ENCODE measurements at places on chromosomes 7 and 10.

GRCh38 chr10:120806081-120806480, 45.1 kb upstream of the WDR11 start:
- DNase-seq: no peak

GRCh38 chr7:101172854-101173751, 7.0 kb downstream of the NAT16 start:
- DNase-seq: no peak

DNA sequence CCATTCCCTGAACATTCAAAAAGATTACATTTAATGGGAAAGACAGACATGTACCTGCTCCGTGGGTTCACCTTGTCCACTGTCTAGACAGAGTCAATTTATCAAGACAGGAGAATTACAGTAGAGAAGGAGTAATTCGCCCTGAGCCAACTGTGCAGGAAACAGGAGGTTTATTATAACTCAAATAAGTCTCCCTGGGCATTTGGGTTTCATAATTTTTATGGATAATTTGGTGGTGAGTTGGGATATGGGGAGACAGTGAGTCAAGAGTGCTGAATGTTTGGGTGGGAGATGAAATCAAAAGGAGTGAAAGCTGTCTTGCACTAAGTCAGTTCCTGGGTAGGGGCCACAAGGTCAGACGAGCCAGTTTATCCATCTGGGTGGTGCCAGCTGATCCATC, 165.9 kb upstream of the NAMPT start:
- no peak for DNase-seq

DNA sequence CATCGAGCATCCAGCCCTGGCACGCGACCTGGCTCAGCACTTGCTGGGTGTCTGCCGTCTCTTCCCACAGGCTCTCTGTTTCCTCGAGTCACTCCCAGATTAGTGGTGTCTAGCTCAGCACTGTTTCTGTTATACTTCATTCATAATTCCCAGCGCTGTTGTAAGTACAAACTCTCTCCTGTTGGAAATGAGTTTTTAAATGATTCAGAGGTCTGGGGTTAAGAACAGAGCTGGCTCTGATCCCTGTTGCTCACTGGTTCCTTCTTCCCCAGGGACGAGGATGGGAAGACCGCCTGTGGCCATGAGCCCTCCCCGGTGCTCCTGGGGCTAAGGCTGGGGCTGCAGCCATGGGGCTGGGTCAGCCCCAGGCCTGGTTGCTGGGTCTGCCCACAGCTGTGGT, 17.3 kb upstream of the C10orf95 start:
- DNase-seq: no peak

GRCh38 chr7:26944501-26945358, 80.3 kb upstream of the SKAP2 start:
- no peak for DNase-seq

DNA sequence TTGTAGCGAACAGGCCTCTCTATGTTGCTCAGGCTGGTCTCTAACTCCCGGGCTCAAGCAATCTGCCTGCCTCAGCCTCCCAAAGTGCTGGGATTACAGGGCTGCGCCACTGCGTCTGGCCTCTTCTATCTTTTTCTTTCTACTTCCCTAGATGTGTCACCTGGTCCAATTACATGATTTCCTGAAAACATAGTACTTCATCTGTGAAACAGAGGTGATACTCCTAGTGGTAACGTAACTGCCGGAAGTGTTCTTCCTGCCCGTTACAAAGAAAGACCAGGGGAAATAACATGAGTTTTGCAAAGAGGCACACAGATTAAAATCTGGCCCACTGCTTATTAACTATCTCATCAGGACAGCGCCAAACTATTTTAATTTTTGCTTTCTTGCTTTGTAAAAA, 18.4 kb upstream of the HGF start:
- no peak for DNase-seq

DNA sequence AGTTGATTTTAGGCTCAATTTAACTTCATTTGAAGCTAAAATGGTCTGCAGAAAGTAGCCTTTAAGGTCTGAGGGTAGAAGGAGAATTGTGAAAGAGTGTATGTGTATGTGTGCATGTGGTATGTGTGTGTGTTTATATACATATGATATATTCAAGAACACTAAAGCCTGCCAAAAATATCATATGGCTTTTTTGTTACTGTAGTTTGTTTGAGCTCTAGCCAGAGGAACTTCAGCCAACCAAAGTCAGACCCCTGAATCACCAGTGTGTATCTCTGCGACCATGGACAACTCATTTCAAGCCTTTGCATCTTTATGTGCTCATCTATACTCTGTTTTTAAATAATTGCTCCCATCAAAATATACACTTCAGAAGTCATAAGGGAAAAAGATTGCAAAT, 58.4 kb upstream of the HDAC9 start:
- DNase-seq: no peak

- DNase-seq: no peak
Measured at GRCh38 chr10:28139138-28139537, 140.3 kb upstream of the ODAD2 start.

GRCh38 chr7:28754027-28754426, 204.1 kb downstream of the TRIL start:
- no peak for DNase-seq

DNA sequence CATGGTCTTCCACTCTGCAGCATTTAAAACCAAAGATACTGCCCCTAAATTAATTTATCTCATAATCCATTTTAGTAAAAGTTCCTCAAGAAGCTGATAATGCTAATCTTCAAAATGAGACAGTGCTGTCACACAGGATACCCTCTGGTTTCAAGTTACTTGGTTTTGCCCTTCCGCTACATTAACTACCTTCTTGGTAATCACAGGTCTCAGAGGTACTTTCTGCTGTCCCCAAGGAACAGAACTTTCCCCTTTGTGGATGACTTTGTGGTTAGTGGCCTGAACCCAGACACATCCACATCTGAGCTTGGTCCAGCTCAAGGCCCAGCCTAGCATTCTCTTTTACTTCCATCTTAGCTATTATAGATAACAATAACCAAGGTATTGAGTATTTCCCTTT, 88.8 kb upstream of the TMEM26 start:
- DNase-seq: no peak

GRCh38 chr7:114466917-114467316, 52.3 kb downstream of the FOXP2 start:
- no peak for DNase-seq

GRCh38 chr7:112453505-112454171, 3.4 kb downstream of the IFRD1 start:
- DNase-seq: no peak

DNA sequence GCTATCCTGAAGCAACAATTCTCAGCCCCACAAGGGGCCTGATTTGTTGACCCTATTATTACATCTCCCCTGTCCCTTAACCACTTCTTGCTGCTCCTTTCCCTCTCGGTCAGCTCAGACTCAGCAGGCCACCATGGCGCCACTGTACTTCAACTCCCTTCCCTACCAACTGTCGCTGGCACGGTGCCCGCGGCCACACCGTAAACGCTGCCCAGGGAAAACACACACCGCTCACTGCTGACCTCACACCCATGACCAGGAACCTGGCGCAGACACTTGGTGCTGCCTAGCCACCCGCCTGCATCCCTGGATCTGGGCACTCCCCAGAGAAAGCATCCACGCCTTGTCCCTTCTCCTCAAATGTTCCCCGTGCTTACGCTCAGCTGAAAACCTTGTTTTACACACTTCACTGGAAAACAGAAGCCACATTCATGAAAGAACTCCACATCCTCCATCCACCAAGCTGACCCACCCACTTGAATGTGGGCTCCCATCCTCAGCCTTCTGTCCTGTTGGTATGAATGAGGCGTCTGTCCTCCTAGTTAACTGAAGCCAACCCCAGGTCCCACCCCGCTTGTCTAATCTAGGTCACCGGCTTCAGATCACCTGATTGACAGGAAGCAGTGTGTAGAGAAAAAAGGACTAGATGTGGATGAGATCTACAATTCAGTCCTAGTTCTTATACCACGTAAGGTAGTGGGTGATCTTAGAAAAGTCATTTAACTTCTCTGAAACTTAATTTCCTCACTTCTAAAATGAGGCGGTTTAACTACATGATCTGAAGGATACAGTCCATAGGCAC, 28.5 kb upstream of the CRYGN start:
- DNase-seq: no peak

DNA sequence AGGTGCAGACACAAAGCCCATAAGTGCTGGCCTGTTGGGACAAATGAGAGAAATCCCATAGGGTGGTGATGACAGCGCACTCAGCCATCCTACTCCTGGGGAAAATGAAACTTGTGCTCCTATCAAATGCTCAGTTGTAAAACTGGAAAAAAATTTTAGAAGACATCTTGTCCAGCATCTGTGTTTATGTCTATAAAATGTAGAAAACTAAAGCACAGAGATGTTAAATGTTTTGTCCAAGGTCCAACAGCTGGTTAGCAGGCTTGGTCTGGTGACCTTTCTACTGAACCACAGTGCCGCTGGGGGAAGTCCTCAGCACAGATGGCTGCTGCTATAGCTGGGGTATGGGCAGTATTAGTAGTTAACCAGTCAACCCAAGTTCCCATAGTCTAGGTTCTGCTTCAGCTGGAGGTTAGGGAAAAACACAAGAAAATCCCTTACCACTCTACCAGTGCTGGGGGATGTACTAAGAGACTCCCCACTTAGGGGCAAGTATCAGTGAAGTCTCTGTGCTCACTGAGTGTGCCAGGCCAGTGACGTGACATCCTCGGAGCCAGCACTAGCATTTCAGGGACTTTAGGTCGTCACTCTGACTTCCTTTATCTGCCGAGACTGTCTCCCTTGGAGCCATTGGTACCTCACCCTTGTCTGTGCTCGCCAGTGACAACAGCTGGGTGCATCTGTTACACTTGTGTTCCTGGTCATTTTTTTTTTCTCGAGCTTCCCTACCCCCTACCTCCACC, 1.9 kb downstream of the TSPAN33 start:
- DNase-seq: no peak

DNA sequence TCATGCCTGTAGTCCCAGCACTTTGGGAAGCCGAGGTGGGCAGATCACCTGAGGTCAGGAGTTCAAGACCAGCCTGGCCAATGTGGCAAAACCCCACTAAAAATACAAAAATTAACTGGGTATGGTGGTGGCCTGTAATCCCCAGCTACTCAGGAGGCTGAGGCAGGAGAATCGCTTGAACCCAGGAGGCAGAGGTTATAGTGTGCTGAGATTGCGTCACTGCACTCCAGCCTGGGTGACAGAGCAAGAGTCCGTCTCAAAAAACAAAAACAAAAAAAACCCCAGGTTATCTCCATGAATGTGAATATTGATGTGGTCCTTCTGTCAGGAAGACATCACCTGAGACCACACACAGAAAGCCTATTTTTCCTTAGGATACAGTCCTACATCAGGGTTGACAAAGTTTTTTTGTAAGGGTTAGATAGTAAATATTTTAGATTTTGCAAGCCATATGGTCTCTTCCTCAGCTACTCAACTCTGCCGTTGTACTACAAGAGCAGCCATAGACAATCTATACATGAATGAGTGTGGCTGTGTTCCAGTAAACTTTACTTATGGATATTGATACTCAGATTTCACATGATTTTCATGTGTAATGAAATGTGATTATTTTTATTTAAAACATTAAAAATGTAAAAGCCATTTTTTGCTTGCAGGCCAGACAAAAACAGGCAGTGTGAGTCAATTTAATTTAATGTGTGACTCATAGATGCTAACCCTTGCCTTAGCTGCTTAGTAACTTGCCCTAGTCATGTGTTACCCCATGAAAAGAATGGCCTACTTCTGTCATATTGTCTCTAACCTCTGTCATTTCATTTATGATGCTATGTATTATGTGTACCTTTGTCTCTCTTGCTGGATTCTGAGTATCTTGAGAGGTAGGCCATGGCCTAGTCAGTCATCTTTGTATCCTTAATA, 78.1 kb downstream of the TPST1 start:
- no peak for DNase-seq

GRCh38 chr7:76310102-76310957, 7.9 kb downstream of the HSPB1 start:
- no peak for DNase-seq

DNA sequence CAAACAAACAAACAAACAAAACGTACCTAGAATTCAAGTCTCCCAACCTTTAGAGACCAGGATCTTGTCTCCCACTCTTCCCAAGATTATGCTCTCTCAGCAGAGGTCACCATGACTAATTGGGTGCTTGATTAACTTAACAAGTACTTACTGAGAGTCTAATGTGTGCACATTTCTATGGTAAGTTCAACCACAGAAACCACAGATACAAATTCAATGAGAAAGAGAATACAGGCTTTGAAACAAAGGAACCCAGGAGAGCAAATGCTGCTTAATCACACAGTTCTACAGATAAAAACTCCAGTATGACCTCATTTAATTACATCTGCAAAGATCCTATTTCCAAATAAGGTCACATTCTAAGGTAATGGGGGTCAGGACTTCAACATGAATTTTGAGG, 142.8 kb downstream of the DNAJC1 start:
- no peak for DNase-seq

GRCh38 chr7:74026903-74027682, 880 bp upstream of the ELN start:
- DNase-seq: peak; percentile 58

DNA sequence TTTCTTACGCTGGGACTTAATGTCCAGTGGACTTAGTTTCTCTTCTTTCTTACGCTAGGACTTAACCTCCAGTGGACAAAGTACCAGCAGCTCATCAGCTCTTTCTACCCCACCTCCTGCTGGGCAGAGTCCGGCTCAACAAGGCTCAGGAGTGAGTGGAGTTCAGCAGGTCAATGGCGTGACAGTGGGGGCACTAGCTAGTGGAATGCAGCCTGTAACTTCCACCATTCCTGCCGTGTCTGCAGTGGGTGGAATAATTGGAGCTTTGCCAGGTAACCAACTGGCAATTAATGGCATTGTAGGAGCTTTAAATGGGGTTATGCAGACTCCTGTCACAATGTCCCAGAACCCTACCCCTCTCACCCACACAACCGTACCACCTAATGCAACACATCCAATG, 199.7 kb downstream of the MLLT10 start:
- no peak for DNase-seq

DNA sequence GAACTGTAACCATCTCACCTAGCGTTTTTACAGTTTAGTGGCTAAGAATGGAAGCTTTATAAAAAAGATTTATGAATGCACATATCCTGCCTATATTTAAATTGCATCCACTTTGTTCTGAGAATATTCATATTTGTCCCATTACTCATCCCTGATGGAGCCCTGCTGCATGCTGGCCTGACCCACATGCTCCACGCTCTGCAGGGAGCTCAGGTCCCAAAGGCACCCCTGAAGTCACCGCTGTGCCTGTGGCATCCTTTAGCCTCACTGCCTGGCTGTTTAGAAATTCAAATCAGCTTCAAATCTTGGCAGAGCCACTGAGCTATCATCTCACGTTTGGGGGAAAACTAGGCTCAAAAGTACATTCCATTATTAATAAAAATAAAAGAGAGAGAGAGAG, 24.4 kb downstream of the C10orf90 start:
- no peak for DNase-seq

GRCh38 chr10:13707156-13707881, 120.6 kb downstream of the PRPF18 start:
- no peak for DNase-seq

Data from stimulated activated CD4-positive, alpha-beta T cell treated with anti-CD3 and anti-CD28 coated beads, Interleukin-4, amount 100 ng/mL, for 4 hours (primary cell).